Stimulated activated naive CD4-positive, alpha-beta T cell treated with Interleukin-2 at 50 U/mL for 16 hours (primary cell): ENCODE measurements at places on chromosomes 3 and 15.

- no peak for DNase-seq
Observed at GRCh38 chr3:116186049-116186448, 259.2 kb downstream of the LSAMP start.

- peak; percentile 64 for DNase-seq
Observed at GRCh38 chr3:51682079-51682478, 11.0 kb downstream of the TEX264 start.

DNA sequence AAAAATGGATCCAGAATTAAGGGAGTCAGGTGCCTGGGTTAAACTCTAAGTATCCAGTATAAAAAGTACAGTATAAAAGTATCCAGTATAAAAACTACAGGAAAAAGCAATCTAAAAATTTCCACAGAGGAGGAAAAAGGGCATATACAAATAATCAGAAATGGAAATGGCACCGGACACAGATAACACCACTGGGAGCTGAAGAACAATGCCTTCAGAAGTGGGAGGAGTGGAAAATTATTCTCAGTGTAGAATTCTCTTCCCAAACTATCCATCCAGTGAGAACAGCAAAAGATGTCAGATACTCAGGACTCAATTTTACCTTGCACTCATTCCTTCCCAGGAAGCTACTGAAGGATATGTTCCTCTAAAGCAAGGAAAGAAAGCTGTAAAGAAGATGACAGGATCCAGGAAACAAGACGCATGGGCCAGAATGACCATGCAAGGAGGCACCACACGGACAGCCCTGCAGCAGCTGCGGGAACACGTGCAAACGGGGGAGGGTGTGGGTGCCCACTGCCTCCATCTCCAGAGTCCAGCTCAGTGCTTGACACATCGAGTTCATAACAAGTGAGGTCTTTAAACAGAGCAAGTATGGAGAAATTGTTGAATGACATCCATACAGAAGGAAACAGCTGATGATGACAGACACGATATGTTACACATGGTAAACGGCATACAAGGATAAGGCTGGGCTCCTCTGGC is 68.5 kb downstream of the CHSY1 start:
- DNase-seq, result no peak

- DNase-seq, result no peak
Observed at GRCh38 chr15:51766341-51766740, 14.9 kb downstream of the TMOD2 start.

DNA sequence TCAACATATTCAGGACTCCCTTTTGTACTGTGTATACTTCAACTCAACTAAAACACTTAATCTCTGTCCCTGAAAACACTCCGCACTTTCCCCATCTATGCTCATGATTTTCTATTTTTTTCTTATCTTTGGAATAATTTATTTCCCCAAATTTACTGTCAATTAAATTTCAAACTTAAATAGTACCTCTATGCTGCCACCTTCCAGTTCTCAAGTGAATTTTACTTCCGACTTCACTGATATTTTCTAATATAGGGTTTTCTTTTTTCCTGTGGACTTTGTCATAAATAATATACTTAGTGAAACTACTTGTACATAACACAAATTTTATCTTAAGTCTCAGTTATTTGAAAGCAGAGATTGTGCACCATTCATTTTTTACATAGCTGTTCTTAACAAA is 1303.3 kb downstream of the OTOL1 start:
- DNase-seq, result no peak

GRCh38 chr3:81666502-81667121 is 94.8 kb downstream of the GBE1 start:
- DNase-seq, result no peak

- no peak for DNase-seq
Observed at GRCh38 chr3:39347586-39347876, 18.0 kb downstream of the CCR8 start.

GRCh38 chr3:150022381-150023238 is 51.9 kb upstream of the PFN2 start:
- DNase-seq, result no peak

- DNase-seq, result no peak
Observed at GRCh38 chr3:38371541-38372213, 25.1 kb downstream of the XYLB start.

DNA sequence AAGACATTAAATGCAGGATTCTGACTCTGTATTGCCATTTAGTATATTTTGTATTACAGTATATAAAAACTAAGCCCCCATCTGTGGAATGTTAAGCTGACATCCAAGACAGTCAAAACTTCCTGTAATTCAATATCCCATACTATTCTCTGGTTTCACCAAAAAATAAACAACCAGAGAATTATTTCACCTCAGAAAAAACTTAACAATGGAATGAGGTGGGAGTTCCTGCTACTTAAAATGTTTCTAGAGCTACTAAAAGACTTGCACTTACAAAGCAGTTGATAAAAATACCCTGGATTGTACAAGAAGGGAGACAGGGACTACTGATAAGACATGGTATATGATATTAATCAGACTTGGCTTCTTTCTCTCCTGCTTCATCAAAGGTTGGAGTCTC is 8.3 kb downstream of the ARL13B start:
- no peak for DNase-seq

DNA sequence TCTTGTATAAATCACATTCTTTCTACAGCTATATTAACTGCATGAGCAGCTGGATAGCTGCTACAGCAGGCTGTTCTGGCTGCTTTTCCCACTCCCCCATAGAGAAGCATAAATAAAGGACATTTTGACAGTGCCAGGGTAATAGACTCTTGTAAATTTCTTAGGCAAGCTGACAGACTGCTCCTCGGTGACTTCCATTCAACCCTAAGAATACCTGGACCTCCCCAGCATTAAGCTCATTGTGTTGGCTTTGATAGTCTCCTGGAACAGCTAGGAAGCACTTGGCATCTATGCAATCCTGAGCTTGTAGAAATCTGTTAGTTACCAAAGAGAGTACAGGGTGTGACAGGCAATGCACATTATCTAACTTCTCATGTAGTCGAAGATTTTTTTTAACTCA is 475.4 kb downstream of the AGBL1 start:
- DNase-seq, result no peak

GRCh38 chr15:55003965-55004873 is 192.5 kb downstream of the RSL24D1 start:
- DNase-seq, result no peak

- DNase-seq, result no peak
Observed at GRCh38 chr3:156576051-156576450, 21.1 kb upstream of the SSR3 start.

- DNase-seq, result no peak
Observed at GRCh38 chr15:64072812-64073211, 20.8 kb downstream of the CIAO2A start.

DNA sequence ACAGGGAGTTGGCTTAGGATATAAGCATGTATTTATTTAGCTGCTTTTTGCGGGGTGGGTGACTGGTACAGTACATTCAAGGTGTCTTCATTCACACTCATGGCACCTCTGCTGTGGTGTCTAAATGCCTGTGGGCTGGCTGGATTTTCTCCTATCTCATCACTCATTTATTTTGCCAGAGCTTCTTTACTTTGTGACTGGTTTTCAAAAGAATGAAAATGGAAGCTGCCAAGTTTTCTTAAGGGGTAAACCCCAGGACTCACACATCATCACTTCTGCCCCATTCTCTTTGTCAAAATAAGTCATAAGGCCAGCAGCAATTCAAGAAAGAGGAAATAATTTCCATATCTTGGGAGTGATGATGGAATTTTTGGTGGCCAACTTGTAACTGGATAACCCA is 493.4 kb upstream of the ALCAM start:
- no peak for DNase-seq

DNA sequence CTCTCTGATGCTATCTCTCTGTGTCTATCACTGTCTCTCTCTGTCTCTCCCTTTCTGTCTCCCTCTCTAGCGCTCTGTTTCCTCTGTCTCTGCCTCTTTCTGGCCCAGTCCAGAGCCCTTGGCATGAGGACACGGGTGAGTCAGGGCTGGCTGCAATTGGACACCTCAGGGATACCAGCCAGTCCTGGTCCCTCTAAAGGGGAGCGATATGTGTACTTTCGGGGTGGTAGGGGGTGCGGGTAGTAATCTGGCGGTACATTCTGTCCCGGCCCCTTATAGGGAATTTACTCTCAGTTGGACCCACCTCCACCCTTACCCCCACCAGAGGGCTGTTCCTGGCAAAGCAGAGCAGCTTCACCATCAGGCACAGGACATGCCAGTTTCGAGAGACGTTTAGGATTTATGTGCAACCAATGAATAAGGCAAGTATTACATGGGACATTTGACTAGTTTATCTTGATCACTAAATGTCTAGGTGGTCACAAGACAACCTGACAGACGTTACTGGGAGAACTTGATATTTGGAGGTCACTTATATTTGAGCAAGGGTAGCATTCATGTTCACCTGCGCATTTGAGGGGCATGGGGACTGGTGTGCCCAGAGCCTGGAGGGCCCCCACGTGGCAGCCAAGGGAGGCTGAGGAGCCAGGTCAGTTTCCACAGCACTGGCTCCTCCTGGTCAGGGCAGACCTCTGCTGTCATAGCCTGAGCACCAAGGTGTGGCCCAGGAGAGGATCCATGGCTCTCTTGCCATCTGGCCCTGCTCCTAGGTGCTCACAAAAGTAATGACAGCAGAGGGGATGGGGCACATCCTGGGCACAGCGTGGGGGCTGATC is 256.1 kb downstream of the PLCL2 start:
- no peak for DNase-seq

DNA sequence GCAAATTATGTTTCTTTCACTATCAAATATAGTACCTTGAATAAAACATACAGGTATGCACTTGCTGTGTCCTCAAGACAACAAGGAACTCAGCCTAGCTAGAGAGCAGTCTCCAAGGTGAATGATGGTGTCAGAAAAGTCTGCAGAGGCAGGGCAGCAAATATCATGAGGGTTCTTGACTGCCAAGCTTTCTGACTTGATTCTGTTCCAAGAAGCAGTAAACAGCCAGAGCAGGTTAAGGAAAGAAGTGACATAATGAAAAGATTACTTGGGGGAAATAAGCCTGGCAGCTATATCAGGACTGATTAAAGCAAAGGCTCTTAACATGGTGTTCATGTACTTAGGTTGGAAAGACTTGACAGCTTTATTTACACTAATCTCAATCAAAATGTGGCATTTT is 192.2 kb upstream of the GADL1 start:
- no peak for DNase-seq

- DNase-seq, result no peak
Observed at GRCh38 chr3:15391007-15391406, 36.3 kb downstream of the METTL6 start.

GRCh38 chr15:74769463-74770025 is 12.3 kb upstream of the CSK start:
- DNase-seq, result no peak
